ENCODE measurements at places on chromosomes 2 and 18.

DNA sequence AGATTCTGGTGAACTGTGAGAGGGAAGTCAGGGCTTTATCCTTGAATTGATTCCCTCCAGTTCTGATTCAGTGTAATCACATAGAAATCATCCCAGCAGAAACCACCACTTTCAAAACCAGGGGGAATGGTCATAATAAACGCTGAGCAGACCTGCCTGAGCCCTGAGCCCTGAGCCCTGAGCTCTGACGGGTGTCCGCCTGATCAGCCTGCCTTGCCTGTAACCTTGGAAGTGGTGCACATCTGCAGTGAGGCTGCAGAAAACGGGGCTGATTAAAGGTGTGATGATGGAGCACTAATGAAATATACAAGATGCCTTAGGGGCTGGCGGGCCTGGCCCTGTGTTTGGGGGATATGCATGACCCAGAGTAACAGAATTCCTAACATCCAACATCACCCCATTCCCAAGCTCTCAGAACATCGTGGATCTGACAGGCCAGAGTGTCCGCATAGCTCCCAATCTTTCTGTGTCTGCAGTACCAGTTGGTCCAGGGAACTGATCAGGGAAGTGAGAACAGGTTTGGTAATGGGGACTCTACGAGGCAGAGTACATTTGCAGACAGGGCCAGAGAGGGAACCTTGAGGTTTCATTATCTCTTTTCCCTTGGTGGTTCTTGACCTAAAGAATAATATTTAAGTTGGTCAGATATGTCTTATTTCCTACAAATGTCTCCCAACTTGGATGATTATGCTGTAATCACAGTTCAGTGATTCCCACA, 37.8 kb downstream of the KCTD18 start:
- DNase-seq, result no peak

GRCh38 chr2:26064846-26065245, 31.0 kb downstream of the RAB10 start:
- DNase-seq, result no peak

- DNase-seq, result no peak
These were observed 39.0 kb downstream of the MTERF4 start for GRCh38 chr2:241063093-241063551.

DNA sequence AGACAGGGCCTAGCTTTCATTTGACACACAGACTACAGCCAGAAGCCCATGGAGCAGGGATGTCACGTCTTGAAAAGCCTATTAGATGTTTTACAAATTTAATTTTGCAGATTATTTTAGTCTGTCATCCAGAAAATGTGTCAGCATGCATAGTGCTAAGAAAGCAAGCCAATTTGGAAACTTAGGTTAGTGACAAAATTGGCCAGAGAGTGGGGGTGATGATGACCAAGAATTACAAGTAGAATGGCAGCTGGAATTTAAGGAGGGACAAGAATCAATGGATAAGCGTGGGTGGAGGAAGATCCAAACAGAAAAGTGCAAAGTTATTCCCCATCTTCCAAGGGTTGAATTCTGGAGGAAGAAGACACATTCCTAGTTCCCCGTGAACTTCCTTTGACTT, 7.8 kb upstream of the IL1RL2 start:
- DNase-seq, result no peak

- DNase-seq, result no peak
These were observed 191.8 kb downstream of the FTCDNL1 start for GRCh38 chr2:199659207-199659606.

- no peak for DNase-seq
These were observed 142.3 kb upstream of the FBXO11 start for GRCh38 chr2:48048476-48049171.

DNA sequence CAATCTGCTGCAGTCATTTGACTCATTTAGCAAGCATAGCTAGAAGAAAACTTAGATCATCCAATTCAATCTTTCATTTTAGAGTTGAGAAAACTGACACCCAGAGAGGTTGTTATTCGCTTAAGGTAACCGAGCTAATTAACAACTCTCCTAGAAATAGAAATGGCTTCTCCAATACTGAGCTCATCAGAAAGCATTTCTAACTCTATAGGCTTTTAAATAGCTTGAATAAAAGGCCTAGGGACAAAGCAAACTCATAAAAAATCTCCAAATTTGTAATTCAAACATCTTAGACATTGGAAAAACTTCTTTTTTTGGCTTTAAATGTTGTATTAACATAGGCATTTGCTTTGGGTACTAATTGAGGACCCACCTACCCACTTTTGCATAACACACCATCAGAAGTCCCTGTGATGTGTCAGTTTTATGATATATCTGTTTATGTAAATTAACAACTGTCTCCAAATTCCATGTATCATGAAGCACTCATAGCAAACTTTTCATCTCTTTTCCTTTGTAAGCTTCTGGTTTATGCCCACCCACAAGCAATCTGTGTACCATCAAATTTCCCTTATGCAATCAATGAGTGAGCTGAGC, 343.9 kb upstream of the CHST9 start:
- DNase-seq, result no peak

DNA sequence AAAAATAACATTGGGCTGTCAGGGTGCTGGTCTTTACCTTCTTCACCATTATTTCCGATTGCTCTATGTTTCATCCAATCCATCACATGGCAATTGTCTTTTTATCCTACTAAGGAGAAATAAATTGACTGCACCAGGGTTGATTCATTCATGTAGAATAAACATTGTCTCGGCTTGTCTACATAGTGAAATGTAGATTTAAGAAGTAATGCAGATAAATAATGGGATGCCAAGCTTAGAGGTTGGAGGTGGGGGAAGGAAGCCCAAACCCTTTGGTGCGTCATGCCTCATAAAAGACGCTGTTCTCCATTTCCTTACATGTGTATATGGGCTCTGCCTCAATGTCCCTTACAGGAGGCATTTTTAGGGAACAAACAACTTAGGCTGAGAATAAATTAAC, 117.8 kb downstream of the ALK start:
- no peak for DNase-seq

DNA sequence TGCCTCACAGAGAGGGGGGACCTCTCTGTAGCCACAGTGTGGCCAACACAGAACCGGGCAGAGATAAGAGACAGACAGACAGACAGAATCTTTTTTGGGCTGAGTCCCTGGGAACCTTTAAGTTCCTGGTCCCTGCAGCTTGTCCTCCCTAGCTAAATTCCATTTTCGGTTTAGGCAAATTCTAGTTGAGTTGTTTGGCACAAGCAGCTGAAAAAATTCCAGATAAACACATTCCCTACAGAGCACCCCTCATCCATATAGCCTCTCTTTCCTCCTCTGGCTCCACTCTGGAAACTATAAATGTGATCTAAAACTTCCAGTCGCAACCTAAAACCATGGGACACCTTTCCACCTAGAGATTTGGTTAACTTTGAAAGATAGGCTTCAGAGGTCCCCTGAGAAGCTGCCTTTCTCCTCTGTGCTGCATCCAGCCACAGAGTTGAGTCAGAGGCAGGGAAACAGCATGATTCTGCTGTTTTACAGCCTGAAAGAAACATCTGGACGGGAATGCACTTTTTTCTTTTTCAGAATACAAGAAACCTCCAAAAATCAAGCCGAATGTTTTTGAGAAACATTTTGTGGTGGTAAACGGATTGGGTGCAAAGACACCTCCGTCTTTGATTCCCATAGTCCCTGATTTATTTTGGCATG, 30.9 kb downstream of the SLC4A3 start:
- DNase-seq, result no peak

GRCh38 chr2:27752551-27753237, 18.8 kb upstream of the MRPL33 start:
- DNase-seq, result peak; percentile 18

GRCh38 chr18:40904295-40904694, 1050.7 kb upstream of the PIK3C3 start:
- DNase-seq, result no peak

DNA sequence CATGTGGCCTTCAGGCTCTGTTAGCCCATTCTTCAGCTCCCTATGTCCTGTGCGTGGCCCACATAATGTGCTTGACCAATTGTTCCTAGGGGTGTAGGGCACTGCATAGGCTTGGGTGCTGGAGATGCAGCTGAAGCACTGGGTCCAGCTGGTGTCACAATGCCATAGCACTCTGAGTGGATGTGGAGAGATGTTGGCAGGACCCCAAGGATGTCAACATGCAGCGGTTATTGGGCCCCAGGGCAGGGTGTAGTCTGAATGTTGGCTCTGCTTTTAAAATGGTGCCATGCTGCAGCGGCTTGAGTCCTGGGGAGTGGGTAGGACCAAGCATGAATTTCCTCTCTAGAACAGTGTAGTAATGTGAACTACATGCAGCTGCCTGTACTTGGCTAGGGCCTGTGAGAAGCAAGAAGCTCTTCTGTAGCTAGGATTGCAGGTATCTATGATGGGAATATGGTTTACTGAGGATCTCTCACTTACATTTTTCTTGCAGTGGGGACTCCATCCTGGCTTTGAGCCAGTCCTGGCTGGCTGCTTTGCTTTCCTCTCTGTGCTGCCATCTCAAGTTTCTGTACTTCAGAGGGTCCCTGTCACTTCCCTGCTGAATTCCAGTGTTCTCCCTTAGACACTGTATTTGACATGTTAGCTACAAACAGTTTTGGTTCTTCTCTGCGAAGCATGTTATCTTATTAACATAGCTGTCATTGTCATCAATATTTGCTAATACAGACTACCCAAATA, 148.4 kb downstream of the CSRNP3 start:
- no peak for DNase-seq

DNA sequence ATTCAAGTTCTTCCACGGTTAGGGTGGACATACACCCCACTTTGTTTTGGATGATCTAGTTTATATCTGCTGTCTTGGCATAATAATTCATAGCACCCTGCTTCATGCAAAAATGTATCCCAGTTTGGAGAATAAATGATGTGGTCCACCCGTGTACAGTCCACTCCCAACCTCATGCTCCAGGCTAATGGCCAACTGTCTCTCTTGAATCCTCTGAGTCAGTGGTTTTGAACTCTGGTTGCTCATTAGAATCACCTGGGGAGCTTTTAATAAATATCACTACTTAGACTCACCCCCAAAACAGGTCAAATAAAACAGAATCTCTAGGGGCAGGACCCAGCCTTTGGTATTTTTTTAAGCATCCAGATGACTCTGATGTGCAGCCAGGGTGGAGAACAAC, 78.5 kb downstream of the SDC1 start:
- DNase-seq, result no peak

GRCh38 chr2:155357172-155357571, 658.7 kb downstream of the KCNJ3 start:
- DNase-seq, result no peak

DNA sequence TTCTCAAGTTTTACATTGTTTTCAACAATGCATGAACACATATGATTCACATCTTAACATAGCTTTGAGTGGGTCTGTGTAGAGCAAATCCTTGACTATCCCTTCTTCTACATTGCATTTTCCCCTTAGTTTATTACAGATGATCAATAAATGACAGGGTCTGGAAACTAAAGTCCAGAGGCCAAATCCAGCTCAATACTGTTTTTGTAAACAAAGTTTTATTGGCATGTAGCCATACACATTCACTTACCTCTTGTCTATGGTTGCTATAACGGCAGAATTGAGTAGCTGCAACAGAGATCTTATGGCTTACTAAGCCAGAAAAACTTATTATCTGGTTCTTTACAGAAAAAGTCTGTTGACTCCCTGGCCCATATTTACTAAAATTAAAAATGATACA, 12.8 kb downstream of the FANCL start:
- DNase-seq, result no peak

DNA sequence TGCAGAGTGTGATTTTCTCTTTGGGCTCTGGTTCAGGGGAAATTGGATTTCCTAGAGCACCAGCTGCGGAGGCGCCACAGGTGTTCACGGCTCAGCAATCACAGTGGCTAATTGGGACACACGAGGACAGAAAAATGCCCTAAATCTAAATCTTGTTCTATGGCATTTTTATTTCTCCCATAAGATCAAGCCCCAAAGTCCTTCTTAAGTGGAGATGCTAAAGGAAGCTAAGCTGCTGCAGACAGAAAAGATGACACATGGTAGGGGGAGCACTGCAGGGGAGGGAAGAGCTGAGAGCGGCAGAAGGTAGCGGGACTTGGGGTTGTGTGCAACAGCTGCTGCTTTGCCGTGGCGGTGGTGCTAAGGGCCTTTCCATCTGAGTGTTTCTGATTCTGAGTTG, 280.6 kb downstream of the MYT1L start:
- DNase-seq, result no peak

- DNase-seq, result no peak
These were observed 1.5 kb downstream of the GPC1 start for GRCh38 chr2:240436683-240437550.

DNA sequence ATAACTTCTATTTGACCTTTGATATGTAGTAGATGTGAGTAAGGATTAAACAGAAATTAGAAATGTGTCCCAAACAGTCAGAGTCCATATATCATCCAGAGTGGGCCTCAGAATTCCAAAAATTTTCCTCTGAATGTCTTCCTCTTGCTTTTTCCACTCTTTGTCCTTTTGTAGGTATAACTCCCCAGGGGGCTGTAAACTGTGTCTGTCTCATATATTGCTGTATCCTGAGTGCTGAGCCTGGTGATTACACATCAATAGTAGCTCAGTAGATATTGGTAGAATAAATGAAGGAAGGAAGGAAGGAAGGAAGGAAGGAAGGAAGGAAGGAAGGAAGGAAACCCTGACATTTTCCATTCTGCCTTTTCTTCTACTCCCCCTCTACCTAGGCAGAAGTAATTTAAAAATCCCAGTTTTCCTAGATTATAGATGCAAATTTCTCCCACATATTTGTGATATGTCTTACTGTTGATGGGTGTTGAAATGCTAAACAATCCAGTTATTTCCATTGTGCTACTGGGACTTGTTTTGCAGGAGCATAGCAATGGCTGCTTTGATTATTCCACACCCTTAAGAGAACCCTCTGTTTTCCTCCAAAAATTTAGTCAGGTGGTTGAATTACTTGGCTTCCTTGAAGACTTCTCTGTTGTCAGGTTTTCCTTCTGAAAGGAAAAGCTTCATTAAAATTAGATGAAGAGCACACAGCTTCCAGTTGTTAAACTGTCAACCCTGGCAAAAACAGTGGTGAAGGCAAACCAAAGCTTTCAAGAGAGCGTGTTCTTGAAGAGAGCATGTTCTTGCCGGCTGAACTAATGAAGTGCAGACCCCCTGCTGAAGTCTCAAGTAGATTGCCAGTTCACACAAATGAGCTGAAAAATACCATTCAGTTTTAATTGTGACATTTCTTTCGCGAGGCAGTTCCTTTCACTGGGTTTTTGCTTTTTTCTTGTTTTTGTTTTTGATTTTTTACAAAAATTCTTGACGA, 147.8 kb downstream of the KCNE4 start:
- DNase-seq, result no peak
